ENCODE measurements at places on chromosomes 7 and 10. TPM values are rescaled to one million over a fixed set of nuclear protein-coding genes. Genes with fewer than 3 reads are reported as not detected.
A peak's percentile ranks its signal among the peaks of the same experiment; 100 is the strongest.

DNA sequence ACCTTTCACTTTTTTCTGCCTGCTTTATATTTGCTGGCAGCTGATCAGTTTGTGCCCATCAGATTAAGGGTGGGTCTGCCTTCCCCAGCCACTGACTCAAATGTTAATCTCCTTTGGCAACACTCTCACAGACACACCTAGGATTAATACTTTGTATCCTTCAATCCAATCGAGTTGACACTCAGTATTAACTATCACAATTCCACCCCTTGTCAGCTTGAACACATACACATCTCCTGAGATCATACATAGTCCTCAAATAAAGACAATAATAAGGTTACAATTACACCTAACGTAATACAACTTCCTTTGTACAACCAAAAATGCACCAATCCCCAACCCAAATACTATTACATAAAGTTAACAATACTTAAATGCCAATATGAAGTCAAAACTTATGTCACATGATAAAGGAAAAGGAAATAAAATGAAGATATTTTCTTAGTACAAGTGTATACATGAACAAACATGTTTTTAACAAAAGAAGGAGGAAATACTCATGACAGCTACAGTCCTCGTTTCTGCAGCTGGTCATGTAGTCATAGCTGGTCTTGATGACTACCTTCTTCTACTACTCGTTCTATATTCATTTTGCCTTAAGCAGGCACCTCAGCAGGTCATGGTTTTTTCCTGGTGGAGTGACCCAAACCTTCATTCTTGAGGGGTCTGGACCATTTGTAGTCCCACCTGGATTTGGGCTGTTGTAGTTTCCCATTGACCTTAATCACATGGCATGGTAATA, 96.7 kb upstream of the CABCOCO1 start:
- no peak for DNase-seq

DNA sequence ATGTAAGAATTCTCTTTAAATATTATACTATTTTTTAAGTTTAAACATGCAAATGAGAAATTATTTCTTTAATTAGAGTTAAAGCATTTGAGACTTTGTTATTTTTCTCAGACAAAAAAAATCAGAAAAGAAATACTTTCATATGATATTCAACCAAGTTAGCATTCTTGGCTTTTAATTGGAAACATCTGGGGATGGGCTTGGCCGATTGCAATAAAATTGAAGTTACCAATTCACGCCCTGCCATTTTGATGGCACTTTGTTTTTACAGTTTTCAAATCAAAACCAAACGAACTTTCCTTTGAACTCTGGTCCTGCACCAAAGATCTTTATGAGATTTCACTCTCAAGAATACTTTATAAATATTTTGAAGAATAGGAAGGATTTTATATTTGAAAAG, 127.7 kb downstream of the ATE1 start:
- DNase-seq, result peak; percentile 10

GRCh38 chr7:47358944-47359588, 222.8 kb downstream of the TNS3 start:
- no peak for DNase-seq

DNA sequence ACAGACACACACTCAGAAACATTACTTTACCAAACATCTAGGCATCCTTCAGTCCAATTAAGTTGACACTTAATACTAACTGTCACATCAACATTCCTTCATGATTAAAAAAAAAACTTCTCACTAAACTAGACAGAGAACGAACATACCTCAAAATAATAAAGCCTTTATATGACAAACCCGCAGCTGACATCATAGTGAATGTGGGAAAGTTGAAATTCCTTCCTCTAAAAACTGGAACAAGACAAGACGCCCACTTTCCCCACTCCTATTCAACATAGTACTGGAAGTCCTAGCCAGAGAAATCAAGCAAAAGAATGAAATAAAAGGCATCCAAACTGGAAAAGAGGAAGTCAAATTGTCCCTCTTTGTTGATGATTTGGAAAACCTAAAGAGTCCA, 96.9 kb upstream of the PPP1R9A start:
- no peak for DNase-seq

GRCh38 chr10:776772-777171, 87.3 kb upstream of the DIP2C start:
- no peak for DNase-seq

The SPAM1 gene
- not detected for total RNA-seq

Data from tibial nerve (tissue), 4 donors.